HEK293T (cell line): ENCODE measurements at places on chromosomes 12 and 14.

DNA sequence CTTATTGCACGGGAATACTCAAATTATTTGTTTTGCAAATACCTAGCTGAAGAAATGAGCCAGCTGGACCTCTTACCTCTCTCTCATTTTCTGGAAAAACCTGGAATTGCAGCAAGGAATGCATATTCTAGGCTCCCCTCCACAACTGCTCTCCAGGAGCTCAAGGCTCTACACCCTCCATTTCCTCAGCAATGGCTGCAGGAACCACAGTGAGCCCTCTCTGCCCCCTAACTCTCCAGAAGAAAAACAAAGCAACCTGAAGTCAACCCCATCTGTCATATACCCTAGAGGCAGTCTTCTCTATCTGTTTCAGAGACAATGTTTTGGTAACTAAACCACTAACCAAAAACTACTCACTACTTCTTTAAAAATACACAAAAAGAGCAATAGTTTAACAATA, 221.6 kb downstream of the SLC25A21 start:
- DNase-seq = no peak

- DNase-seq = no peak
Measured at GRCh38 chr14:31388687-31389413, 31.5 kb downstream of the HEATR5A start.

- DNase-seq = peak; percentile 19
Measured at GRCh38 chr12:124388679-124389137, 93.8 kb downstream of the RFLNA start.

DNA sequence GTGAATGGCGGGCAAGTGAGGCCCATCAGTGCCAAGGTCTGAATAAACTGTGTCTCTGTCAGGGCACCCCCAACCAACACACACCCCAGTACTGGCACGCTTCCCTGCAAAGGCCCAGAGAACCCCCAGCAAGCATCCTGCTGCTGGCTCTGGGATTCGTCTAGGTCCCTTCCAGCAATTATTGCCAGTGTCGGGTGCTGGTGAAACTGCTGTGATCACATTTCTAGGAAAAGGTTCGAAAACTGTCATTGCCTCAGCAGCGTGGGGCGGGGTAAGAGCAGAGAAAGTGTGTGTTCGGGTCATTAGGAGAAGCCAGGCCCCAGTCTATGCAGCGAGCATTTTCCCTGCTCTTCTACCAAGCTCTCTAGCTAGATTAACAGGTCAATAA, 2.5 kb downstream of the FAM222A start:
- DNase-seq = no peak

GRCh38 chr14:95361373-95362137, 41.8 kb upstream of the CLMN start:
- peak; percentile 70 for DNase-seq
